CD8-positive, alpha-beta memory T cell (primary cell): ENCODE measurements at places on chromosomes 3 and 15. TPM values are rescaled to one million over a fixed set of nuclear protein-coding genes. Genes with fewer than 3 reads are reported as not detected.

Gene RHOV
- total RNA-seq = 0.24 TPM

Gene ATP2B2
- total RNA-seq = not detected

Gene SUCNR1
- not detected for total RNA-seq

Gene TRAT1
- 27.2 TPM for total RNA-seq

Gene HEG1
- 20.9 TPM for total RNA-seq

Gene UROC1
- total RNA-seq = not detected

DNA sequence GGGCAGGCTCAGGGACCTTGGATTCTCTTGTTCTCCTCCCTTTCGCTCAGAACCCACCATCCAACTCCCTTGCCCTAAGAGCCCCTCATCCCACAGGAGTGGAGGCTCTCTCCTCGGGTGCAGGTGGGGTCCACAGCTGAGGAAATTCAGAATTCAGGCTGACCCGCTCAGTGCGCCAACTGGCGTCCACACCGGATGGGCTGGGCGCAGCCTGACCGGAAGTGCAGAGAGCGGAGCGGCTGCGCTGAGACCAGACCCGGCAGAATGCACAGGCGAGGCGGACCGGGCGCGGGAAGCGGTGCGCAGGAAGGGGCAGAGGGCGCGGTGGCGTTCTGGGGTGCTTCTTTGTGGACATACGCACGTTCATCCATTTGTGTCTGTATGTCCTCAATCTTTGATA is 210.4 kb upstream of the NDN start:
- no peak overlapping the region for H3K27ac ChIP-seq
- no peak for DNase-seq
- H3K4me1 ChIP-seq = no peaks in the 10 kb centered on the region
- H3K27me3 ChIP-seq = no peaks in the 10 kb centered on the region
- no peak overlapping the region for H3K4me3 ChIP-seq

- H3K4me1 ChIP-seq = no peaks in the 10 kb centered on the region
- no peaks in the 10 kb centered on the region for H3K36me3 ChIP-seq
- no peak for DNase-seq
- H3K27me3 ChIP-seq = no peaks in the 10 kb centered on the region
- no peak overlapping the region for H3K27ac ChIP-seq
These were observed 1045.0 kb downstream of the NTRK3 start for GRCh38 chr15:87211547-87211946.

DNA sequence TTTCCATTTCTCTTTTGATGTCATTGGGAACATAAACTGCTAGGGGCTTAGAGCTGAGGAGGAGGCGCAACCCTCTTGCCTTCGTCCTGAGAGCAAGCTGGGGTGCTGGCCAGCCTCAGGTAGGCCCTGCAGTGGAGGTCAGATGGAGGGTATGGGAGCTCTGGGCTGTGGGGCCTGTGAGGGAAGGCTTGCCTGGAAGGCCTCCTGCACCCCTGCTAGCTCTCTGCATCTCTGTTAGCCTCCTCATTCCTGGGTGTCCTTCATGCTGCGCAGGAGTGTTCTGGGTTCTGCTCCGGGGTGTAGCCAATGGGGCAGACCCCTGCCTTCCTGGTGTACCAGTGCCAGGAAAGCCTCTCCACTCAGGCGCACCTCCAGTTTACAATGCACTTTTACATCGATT is 11.8 kb downstream of the GP5 start:
- no peak overlapping the region for H3K4me3 ChIP-seq
- no peaks in the 10 kb centered on the region for H3K27me3 ChIP-seq
- no peaks in the 10 kb centered on the region for H3K36me3 ChIP-seq
- H3K27ac ChIP-seq = no peak overlapping the region

DNA sequence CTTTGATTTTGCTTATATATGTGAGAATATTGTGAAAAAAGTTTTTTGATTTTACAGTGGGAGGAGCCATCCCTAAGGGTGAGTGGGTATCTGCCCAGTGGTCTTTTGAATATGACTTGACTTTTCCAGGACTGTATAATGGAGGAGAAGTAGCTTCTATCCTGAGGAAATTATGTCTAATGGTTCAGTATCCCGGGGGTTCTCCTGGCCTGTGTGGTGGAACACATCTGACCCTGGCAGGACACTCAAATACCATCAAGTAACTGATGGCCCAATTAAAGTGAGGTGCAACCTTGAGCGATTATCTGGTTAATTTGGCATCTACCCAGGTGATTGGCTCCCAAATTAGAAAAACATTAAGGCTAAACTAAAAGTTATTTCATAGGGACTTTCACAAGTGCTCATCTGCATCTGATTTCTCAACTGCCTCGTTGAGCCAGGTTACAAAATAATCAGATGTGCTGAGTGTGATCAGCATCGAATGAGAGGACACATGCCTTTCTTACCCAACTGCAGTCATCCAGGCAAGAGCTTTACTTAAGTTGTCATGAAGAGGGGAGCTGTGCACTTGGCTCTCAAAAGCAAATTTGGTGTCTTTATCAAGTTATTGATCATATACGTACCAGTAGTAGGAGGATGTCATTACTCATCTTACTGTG is 201.4 kb downstream of the IL5RA start:
- no peak overlapping the region for H3K27ac ChIP-seq
- no peaks in the 10 kb centered on the region for H3K36me3 ChIP-seq
- no peaks in the 10 kb centered on the region for H3K27me3 ChIP-seq
- no peak overlapping the region for H3K4me3 ChIP-seq
- no peaks in the 10 kb centered on the region for H3K4me1 ChIP-seq

DNA sequence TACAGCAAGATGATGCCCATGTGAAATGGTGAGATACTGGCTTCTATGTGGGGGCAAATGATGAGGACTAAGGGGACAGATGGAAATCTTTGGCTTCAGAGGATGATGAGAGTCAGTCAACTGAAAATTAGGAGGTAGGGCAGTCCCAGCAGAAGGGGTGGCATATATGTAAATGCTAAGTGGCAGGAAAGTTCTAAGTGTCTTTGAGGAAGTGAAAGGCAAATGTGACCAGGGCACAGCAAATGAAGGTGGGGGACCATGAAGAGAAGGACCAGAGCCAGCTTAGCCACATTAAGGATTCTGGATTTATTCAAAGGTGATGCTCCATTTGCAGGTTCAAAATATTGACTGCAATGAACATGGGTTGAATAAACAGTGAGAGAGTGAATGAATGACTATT is 29.2 kb upstream of the LIMD1 start:
- no peaks in the 10 kb centered on the region for H3K36me3 ChIP-seq
- DNase-seq = no peak
- peaks cover 6% of the 10 kb centered on the region for H3K4me1 ChIP-seq
- no peaks in the 10 kb centered on the region for H3K27me3 ChIP-seq

DNA sequence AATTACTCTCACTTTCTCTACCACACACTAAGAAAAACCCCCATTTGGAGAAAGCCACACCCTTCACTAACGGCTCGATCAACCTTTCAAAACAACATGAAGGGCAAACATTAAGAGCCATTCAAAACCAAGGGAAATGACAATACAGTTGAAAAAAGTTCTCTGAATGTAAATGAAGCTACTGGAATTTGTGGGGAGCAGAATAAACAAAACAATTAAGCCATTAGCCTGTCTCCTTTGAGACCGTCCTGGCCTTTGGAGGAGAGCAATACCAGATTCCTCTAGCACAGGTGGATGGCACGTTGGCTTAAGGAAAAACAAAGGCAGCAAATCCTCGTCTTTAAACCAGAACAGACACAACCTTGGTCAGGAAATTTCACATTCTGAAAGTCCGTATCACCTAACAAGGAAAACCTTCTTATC is 18.7 kb downstream of the MYO1E start:
- no peak overlapping the region for H3K27ac ChIP-seq
- peaks cover 12% of the 10 kb centered on the region for H3K4me1 ChIP-seq
- no peaks in the 10 kb centered on the region for H3K36me3 ChIP-seq
- no peak overlapping the region for H3K4me3 ChIP-seq
- H3K27me3 ChIP-seq = no peaks in the 10 kb centered on the region

DNA sequence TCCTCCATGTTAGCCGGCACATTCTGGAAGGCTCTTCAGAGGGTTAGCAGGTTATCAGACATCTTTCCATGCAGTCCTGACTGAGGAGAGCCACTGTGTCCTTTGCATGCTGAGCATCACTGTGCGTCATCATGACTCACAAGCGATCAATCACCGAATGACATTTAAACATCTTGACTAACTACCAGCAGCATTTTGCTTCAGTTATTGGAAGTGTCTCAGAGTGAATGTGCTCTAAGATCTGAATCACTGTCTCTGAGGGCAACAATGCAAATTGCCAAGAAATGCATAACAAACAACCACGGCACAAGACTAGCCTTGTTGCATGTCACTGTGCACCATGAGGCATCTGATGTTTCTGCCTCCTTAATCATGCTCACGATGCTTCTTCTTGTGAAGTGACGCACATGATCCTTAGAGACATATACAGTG is 18.3 kb upstream of the ATP8B4 start:
- no peaks in the 10 kb centered on the region for H3K4me1 ChIP-seq
- H3K4me3 ChIP-seq = no peak overlapping the region
- DNase-seq = no peak
- H3K27me3 ChIP-seq = no peaks in the 10 kb centered on the region
- H3K27ac ChIP-seq = no peak overlapping the region

DNA sequence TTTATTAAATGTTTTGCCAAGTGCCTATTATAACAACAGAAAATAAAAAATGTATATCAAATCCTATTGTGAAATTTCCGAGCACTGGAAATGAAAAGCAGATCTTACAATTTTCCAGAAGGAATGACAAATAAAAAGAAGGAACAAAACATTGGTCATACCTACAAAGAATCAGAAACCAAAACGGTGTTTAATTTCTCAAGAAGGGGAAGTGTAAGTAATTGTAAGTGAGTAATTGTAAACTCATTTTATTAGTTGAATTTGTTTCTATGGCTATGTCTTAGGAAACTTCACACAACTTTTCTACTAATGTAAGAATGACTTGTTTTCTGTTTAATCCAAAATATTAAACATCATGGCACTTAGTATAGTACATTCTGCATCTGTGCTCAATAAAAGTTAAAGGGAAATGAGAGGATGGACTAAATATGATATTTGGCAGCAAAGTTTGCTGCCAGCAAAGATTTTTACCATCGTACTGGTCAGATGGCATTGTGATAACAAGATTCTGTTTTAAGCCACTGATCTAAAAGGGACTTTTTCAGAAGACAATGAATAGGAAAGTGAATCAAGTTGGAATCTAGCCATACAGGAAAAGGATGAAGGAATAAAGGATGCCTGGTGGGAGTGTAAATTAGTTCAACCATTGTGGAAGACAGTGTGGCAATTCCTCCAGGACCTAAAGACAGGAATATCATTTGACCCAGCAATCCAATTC is 232.4 kb downstream of the NFKBIZ start:
- H3K27me3 ChIP-seq = no peaks in the 10 kb centered on the region
- DNase-seq = no peak
- no peak overlapping the region for H3K27ac ChIP-seq
- no peaks in the 10 kb centered on the region for H3K36me3 ChIP-seq
- H3K4me3 ChIP-seq = no peak overlapping the region
- H3K4me1 ChIP-seq = peaks cover 35% of the 10 kb centered on the region

DNA sequence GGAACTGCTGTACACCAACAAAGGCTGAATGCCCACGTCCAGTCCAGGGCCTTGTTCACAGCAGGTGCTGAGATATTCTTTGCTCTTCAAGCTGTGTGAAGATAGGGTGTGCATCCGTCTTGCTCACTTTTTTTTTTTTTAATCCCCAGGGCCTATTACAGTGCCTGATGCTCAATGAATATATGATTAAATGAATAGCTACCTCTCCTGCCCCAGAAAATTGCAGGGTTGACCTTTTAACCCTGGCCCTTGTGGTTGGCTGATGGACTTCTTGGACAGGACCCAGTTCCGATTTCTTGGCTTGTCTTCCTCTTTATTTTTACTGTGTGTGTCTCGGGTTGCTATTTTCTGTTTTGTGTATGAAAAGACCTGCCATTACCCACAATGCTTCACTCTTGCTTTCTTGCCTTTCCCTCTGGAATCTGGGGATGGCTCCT is 2.9 kb upstream of the FYTTD1 start:
- no peak overlapping the region for H3K4me3 ChIP-seq
- H3K4me1 ChIP-seq = peaks cover 19% of the 10 kb centered on the region
- no peaks in the 10 kb centered on the region for H3K36me3 ChIP-seq
- H3K27me3 ChIP-seq = no peaks in the 10 kb centered on the region
- no peak for DNase-seq
- H3K27ac ChIP-seq = no peak overlapping the region

GRCh38 chr3:46701181-46701939 is at the start of gene TMIE:
TMIE (plus strand) TSS chr3:46701392; CDS start chr3:46701488, 96 bp downstream.
- H3K4me3 ChIP-seq = no peak within 1 kb of the TSS
- DNase-seq = no peak
- H3K36me3 ChIP-seq = no peaks in the 10 kb centered on the region
- H3K27ac ChIP-seq = no peak within 1 kb of the TSS
- peaks cover 10% of the 10 kb centered on the region for H3K4me1 ChIP-seq
- peaks cover 6% of the 10 kb centered on the region for H3K27me3 ChIP-seq

- H3K4me3 ChIP-seq = no peak overlapping the region
- no peaks in the 10 kb centered on the region for H3K4me1 ChIP-seq
- no peak for DNase-seq
- H3K27ac ChIP-seq = no peak overlapping the region
- H3K27me3 ChIP-seq = no peaks in the 10 kb centered on the region
These were observed 200.5 kb downstream of the TPRG1 start for GRCh38 chr3:189372243-189372642.

GRCh38 chr3:179181993-179182551 is 33.9 kb downstream of the PIK3CA start:
- H3K27ac ChIP-seq = no peak overlapping the region
- no peaks in the 10 kb centered on the region for H3K27me3 ChIP-seq
- no peak overlapping the region for H3K4me3 ChIP-seq

DNA sequence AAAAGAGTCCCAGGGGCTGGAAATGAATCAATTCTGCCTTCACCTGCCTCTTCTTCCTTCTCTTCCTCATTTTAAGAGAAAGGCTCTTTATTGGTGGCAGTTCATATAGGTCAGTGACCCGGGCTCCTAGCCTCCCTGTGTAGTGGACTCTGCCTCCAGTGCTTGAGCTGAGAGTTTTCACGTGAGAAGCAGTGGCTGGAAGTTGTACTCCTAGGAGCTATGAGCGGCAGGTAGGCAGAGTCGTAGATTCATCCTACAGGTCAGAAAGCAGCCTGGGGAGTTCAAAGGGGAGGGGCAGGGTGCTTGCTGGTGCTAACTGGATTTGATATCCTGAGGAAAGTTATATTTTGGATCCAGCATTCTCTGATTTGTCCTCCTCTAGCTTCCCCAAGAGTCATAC is 101.1 kb downstream of the RPLP1 start:
- H3K4me1 ChIP-seq = no peaks in the 10 kb centered on the region
- no peak overlapping the region for H3K27ac ChIP-seq
- no peak for DNase-seq
- no peaks in the 10 kb centered on the region for H3K27me3 ChIP-seq
- H3K4me3 ChIP-seq = no peak overlapping the region
- no peaks in the 10 kb centered on the region for H3K36me3 ChIP-seq

GRCh38 chr15:35557544-35557943 is 11.6 kb upstream of the DPH6 start:
- DNase-seq = no peak
- no peak overlapping the region for H3K27ac ChIP-seq
- H3K4me1 ChIP-seq = no peaks in the 10 kb centered on the region
- H3K36me3 ChIP-seq = no peaks in the 10 kb centered on the region
